ENCODE measurements at places on chromosomes 2 and 18. TPM values are rescaled to one million over a fixed set of nuclear protein-coding genes. Genes with fewer than 3 reads are reported as not detected.

The LRRC30 gene
- total RNA-seq = not detected

The ACP1 gene
- 136 TPM for total RNA-seq

The ZEB2 gene
- 176 TPM for total RNA-seq

The ALMS1 gene
- 58.0 TPM for total RNA-seq

The CGREF1 gene
- 0.89 TPM for total RNA-seq

The DYSF gene
- total RNA-seq = 48.3 TPM

The CCDC148 gene
- 8.6 TPM for total RNA-seq

DNA sequence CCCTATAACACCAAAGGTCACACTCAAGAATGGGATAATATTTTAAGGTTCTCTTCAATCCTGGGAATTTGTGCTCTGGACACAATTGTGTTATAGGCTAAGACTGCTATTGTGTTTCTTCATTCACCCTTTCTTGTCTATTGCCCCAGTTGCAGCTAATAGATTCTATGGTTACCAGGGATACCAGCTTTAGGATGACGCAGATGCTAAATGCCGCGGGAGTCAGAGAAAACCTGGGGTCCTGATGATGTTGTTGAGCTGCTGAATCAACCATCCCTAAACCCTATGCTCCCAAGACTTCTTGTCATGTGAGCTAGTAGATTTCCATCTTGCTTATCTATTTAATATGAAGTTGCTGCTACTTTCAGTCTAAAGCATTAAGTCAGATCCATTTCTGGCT is 5.4 kb downstream of the CRYGD start:
- DNase-seq = no peak

DNA sequence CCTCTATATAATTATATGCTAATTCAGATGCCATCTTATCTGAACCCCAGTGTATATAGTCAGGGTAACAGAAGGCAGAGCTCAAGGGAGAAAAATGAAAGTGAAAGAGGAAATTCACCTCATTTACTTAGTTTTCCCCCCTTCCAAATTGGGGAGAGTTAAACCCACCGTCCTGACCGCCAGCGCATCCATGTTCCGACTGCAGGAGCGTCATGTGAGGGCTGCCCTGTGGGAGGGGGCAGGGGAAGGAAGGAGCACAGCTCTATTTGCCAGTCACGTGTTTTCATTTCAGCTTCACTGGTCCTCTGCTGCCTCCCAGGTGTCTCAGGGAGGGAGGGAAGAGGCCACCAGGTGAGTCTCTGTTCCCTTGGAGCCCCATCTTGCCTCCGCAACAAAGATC is 13.2 kb downstream of the CNNM4 start:
- no peak for DNase-seq

DNA sequence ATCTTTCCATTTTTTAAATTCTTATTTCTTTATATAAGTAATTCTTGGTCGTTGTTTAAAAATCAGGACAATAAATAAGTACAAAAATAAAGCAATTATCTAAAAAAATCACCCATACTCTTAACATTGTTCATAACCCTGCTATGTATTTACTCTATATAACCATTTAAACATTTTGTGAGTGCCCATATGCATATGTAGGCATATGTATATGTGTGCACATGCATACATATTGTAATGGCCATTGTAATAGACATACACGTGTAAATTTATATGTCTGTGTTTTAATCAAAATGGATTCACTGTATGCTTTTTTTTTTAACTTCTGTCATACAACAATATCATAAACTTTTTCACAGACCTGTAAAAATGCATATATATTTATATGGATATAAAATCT is 25.6 kb downstream of the DNAJC10 start:
- no peak for DNase-seq

DNA sequence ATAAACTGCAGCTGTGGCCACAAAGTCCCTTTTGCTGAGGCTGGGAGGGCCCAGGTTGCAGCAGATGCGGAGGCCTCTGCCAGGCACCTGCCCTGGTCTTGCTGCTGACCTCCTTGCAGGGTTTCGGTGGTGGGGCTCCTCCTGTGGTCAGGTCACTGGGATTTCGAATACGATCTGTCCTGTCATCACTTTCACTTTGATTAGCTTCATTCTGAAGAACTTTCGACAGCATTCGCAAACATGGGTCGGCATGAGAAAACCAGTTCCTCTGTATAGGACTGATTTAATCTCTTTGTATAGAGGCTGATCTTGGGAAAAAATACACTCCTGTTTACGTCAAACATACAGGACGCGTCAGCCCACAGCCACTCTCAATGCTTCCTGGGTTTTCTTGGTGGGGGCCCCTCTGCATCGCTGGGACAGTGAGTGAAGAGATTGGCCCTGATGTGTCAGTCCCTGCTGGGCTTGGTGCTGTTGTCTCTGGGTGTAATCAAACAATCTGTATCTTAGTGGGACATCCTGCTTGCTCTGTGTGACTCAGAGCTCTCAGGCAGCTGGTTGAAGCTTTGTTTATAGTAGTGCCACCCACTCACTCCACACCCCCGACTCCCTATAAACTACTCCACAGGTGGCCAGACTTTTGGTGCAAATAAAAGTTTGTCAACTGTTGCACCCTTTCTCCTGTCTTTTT is 209.4 kb upstream of the CXCR4 start:
- no peak for DNase-seq

Measured in lung (tissue), 17 donors.